OCI-LY7 (cell line): ENCODE measurements at places on chromosomes 4 and X.
A peak's percentile ranks its signal among the peaks of the same experiment; 100 is the strongest.

GRCh38 chrX:112651766-112652165 is 28.0 kb downstream of the LHFPL1 start:
- no peak for DNase-seq

DNA sequence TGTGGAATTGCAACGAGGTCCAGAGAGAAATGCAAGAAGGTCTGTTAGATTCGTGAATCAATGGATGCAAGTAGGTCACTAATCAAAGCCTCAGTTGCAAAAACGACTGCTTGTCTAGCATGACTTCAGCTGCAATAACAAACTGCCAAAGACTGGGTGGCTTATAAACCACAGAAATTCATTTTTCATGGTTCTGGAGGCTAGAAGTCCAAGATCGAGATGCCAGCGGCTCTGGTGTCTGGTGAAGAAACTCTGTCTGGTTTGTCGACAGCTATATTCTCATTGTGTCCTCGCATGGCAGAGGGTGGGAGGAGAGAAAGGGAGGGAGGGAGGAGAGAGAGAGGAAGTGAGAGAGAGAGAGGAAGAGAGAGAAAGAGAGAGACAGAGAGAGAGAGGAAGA is 114.7 kb downstream of the MXRA5 start:
- no peak for DNase-seq

GRCh38 chr4:5750052-5750945 is 39.3 kb downstream of the EVC start:
- no peak for DNase-seq

- no peak for DNase-seq
Observed at GRCh38 chr4:1082215-1083182, 30.9 kb downstream of the RNF212 start.

DNA sequence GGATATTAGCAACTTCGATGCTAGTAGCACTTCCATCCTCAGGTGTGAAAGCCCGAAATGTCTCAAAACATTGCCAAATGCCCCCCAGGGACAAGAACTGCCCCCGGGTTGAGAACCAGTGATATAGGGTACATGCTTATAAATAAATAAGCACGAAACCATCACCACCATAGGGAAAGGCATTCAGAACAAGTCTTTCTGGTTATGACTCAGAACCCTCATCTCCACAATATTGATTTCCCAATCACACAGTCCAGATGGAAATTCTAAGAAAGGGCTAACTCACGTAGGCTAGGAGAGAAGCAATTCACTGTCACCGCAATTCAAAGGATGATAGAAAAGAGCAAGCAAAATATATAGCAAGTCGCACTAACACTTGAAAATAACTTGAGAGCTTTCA is 84.8 kb downstream of the ANOS1 start:
- DNase-seq = no peak

DNA sequence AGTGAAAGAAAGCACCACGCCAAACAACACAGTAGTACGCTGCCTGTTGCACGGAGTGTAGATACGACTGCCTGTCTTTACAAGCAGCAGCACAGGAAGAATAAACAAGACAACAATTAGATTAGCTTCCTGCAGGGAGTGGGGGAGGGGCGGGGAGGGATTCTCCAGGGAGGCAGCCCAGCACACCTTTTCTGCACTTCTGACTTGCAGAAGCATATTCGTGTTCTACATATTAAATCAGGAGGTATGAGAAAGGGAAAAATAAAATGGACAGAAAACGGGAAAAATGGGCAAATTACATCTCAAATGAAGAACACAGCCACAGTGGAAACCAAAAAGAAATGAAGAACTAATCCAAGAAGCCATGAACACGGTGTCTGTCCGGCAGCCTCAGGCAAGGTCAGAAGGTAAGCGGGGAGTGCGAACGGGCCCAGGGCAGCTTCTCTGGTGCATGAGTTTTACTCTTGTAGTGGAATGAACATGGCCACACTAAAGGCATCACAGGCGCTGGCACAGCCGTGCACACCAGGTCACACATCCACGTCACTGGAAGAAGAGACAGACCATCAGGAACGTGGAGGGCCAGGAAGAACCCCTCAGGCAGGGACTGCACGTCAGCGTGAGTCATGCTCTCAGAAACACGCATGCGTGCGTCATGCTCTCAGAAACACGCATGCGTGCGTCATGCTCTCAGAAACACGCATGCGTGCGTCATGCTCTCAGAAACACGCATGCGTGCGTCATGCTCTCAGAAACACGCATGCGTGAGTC is 20.1 kb upstream of the ADRA2C start:
- no peak for DNase-seq

GRCh38 chrX:74382613-74383012 is 38.7 kb upstream of the SLC16A2 start:
- DNase-seq = peak; percentile 43

DNA sequence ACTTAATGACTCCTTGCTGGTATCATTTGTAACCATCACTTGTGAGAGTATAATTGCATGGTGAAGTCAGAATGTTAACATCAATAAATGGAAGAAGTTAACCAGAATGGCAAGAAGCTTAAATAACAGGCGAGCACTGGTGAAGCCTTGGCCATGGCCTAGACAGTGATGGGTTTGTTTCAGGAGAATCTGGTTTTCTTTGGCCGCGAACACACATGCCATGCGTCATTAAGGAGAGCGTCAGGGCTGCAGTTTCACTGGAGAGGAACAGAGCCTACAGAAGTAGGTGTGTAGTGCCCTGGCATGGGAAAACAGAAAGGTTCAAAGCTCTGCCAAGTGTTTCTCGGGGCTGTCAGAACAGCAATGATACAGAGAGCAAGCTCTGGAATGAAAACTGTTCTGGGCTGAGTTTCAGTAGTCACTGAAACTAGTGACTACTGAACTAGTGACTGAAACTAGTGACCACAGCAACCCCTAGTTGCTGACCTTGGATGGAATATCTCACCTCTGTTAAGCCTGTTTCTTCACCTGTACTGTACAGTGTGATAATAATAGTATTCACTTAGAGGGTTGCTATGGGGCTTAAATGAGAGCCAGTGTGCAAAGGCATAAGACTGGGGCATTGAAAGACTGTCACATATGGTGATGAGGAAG is 93.8 kb downstream of the C4orf51 start:
- no peak for DNase-seq

DNA sequence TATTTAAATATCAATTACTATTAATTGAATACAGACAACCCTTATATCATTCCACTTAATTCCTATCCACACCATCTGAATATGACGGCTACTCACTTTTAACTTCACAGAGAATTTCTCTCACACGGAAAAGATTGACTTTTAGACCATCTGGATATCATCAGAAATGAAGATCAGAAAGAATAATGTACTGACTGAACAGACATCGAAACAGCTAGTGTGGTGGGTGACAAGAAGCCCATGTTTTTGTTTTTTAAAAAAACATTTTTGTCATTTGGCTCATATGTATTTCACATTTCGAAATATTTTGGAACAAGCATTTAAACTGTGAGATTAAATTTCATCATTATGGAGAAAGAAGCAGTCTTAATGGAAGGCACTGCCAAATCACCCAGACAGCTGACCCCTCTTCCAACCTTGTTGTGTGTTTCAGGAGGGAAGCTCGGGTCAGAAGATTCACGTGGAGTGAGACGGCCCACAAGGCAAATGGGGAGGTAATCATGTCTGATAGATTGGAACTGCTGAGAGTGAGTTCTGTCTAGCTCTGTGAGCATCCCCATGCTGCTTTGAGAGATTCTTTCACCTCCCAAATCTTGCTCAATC is 204.2 kb upstream of the RASGEF1B start:
- no peak for DNase-seq

DNA sequence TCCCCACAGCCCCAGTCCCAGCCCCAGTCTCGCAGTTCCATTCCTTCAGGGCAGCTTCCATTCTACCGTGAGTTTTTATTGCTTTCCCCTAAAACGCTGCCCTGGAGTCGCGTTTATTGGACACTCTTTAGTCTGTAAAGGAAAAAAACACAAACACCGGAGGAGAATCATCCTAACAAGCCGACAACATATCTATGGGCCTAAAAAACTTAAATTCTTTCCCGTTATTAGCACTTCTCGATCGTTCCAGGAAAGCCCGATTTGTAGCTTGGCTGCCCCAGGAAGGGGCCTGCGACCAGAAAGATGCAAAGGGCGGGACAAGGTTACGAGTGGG is 178.5 kb downstream of the CBR4 start:
- no peak for DNase-seq
